Erythroblast (primary cell): ENCODE measurements at places on chromosomes 3 and 15.

GRCh38 chr3:152709659-152710058, 125.3 kb upstream of the P2RY1 start:
- no peak for DNase-seq

DNA sequence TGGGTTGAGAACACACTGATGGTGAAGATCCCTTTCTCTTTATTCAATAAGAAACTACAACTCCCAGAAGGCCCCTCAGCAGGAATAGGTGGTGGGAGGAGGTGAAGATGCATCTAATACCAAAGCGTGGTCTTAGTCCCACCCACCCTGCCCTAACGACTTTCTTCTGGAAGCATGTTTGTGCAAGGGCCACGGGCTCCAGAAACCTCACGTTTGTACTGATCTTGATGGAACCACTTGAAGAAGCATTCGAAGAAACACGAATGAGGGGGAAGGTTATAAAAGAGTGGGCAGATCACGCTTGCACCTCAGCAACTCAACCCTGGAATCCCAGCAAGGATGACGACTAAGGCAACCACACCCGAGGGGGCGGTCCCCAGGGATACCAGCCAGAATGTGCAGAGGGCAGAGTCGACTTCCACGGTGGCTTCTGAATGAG, 10.6 kb upstream of the SLC25A36 start:
- DNase-seq, result no peak

- DNase-seq, result no peak
Observed at GRCh38 chr3:79729096-79729495, 38.7 kb downstream of the ROBO1 start.

DNA sequence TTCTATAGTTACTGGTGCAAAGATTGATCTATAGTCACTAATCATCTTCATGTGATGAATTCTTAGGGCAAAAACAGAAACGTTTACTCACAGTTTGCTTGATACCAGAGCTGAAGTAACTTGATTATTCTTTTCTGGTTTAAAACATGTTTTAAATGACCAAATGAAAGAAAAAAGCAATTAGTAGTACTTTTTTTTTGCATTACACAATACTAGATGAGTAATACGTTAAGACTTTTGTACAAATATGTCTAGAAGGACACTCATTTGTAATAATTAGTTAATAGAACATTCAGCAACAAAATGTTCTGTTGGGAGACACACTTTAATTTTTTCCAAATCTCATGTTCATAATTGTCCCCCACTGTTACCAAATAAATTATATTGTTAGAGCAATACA, 523.2 kb downstream of the SOX2 start:
- no peak for DNase-seq

DNA sequence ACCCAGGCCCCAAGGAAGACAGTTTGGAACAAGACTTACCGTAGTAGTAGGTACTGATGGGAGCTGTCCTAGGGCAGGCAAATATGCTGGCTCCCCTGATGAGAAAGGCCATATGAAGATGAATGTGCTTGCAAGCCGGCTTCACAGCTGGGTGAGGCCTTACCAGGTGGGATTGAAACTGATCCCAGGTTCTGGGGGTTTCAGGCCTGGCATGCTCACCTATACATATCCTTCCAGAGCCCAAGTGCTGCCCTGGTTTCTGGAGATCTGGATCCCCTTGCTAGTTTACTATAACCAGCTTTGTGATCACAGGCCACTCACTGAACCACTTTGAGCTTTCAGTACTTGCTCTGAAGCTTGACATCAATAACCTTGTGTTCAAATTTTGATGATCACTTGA, 274.3 kb downstream of the EPHB1 start:
- DNase-seq, result no peak

GRCh38 chr3:101050046-101050445, 56.8 kb upstream of the ABI3BP start:
- DNase-seq, result no peak

DNA sequence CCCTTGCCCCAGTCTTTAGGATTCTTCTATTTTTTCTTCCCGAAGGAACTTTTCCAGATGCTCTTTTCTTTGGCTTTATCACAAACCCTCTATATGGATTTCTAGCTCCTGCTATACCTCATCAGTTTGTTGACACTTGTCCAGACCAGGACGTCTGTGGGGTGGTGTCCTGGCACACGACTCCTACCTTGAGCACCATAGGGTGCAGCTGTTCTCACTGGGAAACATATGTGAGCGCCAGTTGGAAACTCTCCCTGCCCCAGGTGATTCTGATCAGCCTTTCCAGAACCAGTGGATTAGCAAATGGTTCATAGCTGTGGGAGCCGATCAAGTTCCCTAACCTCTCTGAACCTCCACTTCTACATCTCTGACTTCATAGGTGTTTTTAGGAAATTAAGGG, 40.6 kb upstream of the USP3 start:
- no peak for DNase-seq

DNA sequence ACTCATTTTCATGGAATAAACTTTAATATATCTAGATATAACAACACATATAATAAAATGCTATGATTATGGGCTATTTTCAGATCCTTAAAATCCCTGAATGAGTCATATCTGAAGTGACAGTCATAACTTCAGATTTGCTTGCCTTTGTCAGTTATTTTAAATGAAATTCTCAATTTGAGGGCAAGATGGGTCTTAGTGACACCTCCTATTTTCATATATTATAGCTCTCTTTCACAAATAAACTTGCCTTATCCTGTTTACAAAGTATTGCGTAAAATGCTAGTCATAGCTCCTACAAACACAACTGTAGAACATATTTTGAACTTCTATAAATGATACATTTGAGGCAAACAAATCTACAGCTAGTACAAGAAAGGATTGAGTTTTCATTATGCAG, 6.2 kb upstream of the THRB start:
- no peak for DNase-seq

- no peak for DNase-seq
Observed at GRCh38 chr3:99523431-99524127, 114.8 kb upstream of the COL8A1 start.

DNA sequence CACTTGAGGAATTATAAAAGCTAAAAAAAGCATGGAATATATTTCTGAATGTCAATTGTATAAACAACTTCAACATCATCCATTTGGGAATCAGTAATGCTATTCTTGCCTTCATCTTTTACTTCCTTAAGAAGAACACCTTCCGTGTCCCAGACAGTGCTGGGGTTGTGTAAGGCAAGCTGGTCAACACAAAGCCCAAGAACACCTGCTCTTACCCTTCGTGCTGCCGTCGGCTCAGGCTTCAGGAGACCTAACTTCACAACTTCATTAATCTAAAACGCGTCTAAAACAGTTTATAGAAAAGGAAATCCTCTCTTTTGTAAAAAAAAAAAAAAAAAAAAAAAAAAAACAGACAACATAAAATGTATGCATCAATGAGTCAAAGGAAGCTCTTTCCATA, 81.3 kb downstream of the ABI3BP start:
- DNase-seq, result no peak

DNA sequence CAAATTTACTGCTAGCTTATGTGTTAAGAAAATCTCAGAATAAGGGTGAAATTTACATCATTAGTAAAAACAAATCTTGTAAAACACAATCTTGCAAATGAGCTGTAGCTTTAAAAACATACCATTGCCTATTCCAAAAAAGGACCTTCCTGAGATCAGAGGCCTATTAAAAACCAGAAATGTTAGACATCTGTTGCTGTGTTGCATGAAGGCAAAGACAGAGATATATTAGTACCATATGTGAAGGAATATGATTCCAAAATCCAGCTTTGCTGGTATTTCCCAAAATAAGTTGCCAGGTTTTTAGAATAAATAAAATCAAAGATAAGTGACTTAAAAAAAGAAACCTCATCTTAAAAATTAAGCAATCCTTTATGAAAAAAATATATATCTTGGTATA, 504.1 kb upstream of the CDIN1 start:
- DNase-seq, result no peak

DNA sequence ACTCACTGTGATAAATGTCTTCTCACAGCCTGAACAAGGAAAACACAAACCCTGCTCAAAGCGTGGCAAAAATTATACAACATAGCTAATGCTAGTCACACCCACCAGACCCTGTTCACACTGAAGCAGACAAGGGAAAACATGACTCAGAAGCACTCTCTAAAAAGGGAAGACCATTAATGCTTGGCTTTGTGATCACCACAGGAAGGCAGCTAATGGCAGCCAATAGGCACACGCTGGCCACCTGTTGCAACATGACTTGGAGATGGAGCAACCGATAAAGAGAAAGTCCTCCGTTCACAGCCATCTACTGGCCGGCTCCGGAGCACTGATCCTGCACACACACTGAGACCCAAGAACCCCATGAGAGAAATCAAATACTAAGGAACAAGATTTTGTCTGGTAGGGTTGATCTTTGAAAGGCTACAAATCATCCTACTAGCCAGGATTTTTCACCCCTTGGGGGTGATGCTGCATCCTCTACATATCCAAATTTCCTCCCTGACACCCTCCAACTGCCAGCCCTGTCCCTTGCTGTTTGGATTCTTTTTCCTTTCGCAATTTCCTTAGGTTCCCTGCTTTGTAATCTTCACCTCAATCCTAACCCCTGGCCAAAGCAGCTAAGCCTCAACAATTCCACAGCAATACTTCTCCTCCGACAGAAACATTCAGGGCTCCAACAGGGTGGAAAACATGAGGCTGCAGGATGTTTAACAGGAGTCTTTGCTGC, 3.2 kb downstream of the ZXDC start:
- DNase-seq, result peak; percentile 82

DNA sequence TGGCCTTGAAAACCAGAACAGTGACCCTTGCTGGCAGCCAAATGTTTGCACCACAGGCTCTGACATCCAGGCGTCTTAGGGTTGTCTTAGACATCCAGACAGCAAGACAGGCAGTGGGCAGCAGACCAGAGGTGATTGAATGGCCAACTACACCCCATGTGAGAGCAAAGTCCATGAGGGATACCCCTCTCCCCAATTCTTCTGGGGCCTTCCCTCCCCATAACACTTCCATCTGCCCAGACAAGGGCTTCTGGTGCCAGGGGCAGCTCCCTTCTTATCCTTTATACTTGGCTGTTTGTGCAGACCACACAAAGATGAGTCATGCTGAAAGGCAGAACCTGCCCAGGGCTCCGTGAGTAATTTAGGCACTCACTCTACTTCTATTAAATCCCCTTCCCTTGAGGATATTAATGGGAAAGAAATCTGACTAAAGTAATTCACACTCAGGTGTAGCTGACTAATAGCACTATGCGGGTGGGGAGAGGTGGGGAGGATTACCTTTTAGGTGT, 257.9 kb downstream of the UACA start:
- no peak for DNase-seq

- no peak for DNase-seq
Observed at GRCh38 chr3:32245200-32245599, 6.7 kb downstream of the CMTM8 start.

- no peak for DNase-seq
Observed at GRCh38 chr15:101521069-101521468, 31.6 kb upstream of the PCSK6 start.
